ENCODE measurements at places on chromosomes 1 and 21.

GRCh38 chr1:167479331-167479979 is 38.9 kb downstream of the CD247 start:
- no peak for DNase-seq

GRCh38 chr1:182303778-182304177 is 87.8 kb downstream of the GLUL start:
- no peak for DNase-seq

DNA sequence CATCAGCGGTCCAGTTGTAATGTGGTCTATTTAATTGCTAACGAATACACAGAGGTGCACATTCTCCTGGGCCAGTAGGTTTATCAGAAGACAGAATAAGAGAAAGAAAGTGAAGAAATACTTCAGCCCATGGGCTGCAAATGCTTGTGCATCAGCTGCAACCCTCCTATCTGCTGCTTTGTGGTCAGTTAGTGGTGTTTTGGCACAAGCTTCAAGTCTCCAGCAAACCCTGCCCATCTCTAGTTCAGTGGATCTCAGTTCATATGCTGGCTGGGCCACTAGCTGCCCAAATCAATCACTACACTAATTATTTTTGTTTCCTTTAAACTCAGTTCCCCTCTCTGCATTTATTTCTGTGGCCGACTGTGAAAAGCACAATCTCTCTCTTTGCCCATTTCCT is 124.2 kb downstream of the KCNJ6 start:
- no peak for DNase-seq

GRCh38 chr1:232667778-232668165 is 37.8 kb upstream of the SIPA1L2 start:
- DNase-seq, result no peak

- peak; percentile 88 for DNase-seq
These were observed 14.2 kb downstream of the CAPN2 start for GRCh38 chr1:223726380-223727001.
